ENCODE measurements at places on chromosomes 12 and 14. TPM values are rescaled to one million over a fixed set of nuclear protein-coding genes. Genes with fewer than 3 reads are reported as not detected.

DNA sequence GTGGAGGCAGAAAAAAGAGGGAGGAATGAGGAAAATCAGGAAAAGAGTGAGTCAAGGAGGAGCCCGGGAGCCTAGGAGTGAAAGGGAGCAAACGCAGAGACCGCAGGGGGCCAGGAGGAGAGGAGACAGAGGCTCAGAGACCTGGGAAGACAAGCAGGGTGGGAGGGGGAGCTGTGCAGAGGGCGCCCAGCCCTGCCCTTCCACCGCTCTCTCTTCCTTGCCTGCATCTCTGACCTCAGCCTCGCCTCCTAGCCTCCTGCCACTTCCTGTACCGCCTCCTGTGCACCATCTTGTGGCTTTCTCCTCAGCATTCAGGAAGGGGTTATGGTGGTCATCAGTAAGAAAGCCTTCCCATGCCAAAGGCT lies 1.3 kb downstream of the CLSTN3 start:
- H3K4me3 ChIP-seq = no peak overlapping the region
- H3K27ac ChIP-seq = peak overlapping the region; percentile 90
- H3K27me3 ChIP-seq = no peaks in the 10 kb centered on the region
- no peak for DNase-seq

- DNase-seq = no peak
- H3K27me3 ChIP-seq = no peaks in the 10 kb centered on the region
- H3K4me1 ChIP-seq = peaks cover 9% of the 10 kb centered on the region
Observed at GRCh38 chr12:64733857-64734256, 25.3 kb downstream of the GNS start.

GRCh38 chr12:75766263-75767160 lies 255.1 kb upstream of the KRR1 start:
- H3K36me3 ChIP-seq = no peaks in the 10 kb centered on the region
- H3K4me1 ChIP-seq = no peaks in the 10 kb centered on the region
- H3K27me3 ChIP-seq = no peaks in the 10 kb centered on the region

Gene HOXC5
- 2.4 TPM for total RNA-seq

DNA sequence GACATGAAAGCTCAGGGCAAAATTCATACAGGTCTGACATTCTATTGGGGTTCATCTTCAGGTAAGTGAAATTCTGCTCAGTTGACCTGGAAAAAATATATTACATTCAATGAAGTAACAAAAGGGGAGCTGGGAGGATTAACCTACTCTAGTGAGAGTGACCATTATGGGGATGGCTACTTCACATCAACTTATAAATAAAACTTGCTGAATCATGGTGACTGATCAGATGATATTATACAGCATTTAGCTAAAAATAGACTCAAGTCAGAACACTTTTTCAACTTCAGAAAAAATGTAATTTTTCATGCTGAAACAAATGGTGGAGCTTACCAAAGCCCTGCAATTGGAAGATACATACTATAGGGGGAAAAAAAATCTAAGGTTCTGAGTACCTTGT lies 800.2 kb downstream of the FSCB start:
- no peak for DNase-seq
- H3K27me3 ChIP-seq = no peaks in the 10 kb centered on the region
- no peak overlapping the region for H3K4me3 ChIP-seq
- no peak overlapping the region for H3K27ac ChIP-seq
- no peaks in the 10 kb centered on the region for H3K4me1 ChIP-seq

GRCh38 chr14:28344381-28344780 lies 422.2 kb upstream of the FOXG1 start:
- H3K4me3 ChIP-seq = no peak overlapping the region
- H3K27me3 ChIP-seq = no peaks in the 10 kb centered on the region
- H3K4me1 ChIP-seq = no peaks in the 10 kb centered on the region

Gene OTOGL
- not detected for total RNA-seq

Gene LALBA
- total RNA-seq = not detected

- peak overlapping the region; percentile 84 for H3K27ac ChIP-seq
- H3K27me3 ChIP-seq = no peaks in the 10 kb centered on the region
- no peak for DNase-seq
- H3K4me1 ChIP-seq = no peaks in the 10 kb centered on the region
- no peaks in the 10 kb centered on the region for H3K36me3 ChIP-seq
- H3K4me3 ChIP-seq = peak overlapping the region; percentile 82
Observed at GRCh38 chr14:77457115-77457521, 283 bp downstream of the VIPAS39 start.

DNA sequence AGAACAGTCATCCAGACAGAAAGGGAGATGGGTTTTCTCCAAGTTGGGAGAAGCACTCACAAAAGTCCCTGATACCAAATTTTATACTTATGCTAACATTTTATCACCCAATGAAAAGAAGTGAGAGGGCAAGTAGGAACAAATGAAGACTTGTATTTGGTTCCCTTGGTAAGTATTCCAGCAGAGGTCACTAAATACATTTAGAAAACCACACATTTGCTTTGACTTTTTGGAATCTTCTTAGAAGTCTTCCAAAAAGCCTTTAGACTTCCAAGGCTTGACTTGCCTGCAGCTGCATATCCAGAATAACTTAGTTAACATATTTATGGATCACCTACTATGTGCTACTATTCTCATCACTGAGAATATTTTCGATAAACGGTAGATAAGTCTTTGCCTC lies 3.1 kb upstream of the GYS2 start:
- H3K27ac ChIP-seq = no peak overlapping the region
- no peaks in the 10 kb centered on the region for H3K4me1 ChIP-seq
- H3K36me3 ChIP-seq = no peaks in the 10 kb centered on the region
- DNase-seq = no peak
- no peak overlapping the region for H3K4me3 ChIP-seq

Gene CELA1
- total RNA-seq = not detected

Gene TMEM63C
- total RNA-seq = 0.25 TPM

DNA sequence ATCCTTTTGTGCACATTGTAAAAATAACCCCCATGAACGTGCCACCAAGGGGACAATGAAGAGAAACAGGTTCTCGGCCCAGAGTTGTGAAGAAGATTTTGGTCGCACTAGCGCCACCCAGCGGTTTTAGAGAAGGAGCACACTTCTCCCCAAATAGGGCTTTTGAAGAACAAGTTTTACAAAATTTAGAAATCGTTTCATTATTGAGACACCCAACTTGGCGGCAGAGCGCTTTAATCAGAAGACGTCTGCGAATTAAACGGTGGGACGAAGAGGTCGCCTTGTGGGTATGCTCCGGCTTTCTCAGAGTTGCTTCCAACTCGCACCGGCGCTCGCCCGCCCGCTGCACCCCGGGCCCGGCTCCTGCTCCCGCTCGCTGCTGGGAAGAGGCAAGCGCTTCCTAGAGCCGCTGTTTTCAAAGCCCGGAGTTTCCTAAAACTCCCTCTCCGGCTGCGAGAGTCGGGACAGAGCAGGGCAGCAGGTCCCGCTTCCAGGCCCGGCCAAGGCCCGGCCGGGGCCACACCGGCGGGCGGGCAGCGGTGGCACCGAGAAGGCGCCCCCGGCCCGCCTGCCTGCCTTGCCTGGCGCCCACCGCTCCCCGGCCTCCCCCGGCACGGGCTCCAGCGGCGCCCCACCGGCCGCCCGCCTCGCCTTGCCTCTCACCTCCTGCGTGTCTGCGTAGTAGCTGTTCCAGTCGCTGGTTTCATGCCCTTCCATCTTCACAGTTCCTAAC lies 645 bp downstream of the FOXA1 start:
- H3K36me3 ChIP-seq = no peaks in the 10 kb centered on the region
- peaks cover 9% of the 10 kb centered on the region for H3K4me1 ChIP-seq
- peak overlapping the region; percentile 32 for H3K4me3 ChIP-seq
- no peak for DNase-seq

- DNase-seq = no peak
- no peaks in the 10 kb centered on the region for H3K4me1 ChIP-seq
- no peaks in the 10 kb centered on the region for H3K36me3 ChIP-seq
- H3K27ac ChIP-seq = no peak overlapping the region
- no peak overlapping the region for H3K4me3 ChIP-seq
- no peaks in the 10 kb centered on the region for H3K27me3 ChIP-seq
Observed at GRCh38 chr14:82661258-82661657, 1127.6 kb upstream of the SEL1L start.

Measured in ovary (tissue), 10 donors.